ENCODE measurements at places on chromosomes 7 and 10.

- no peak for DNase-seq
Measured at GRCh38 chr10:15300697-15301096, 70.4 kb downstream of the FAM171A1 start.

GRCh38 chr7:28151965-28152364 lies 28.6 kb downstream of the JAZF1 start:
- DNase-seq, result no peak

GRCh38 chr7:27302590-27302989 lies 60.0 kb downstream of the EVX1 start:
- DNase-seq, result no peak

- no peak for DNase-seq
Measured at GRCh38 chr10:36669615-36670352, 455.6 kb upstream of the ANKRD30A start.

GRCh38 chr7:70694434-70694970 lies 437.4 kb upstream of the GALNT17 start:
- no peak for DNase-seq

Data from Panc1 (cell line).